ENCODE measurements at places on chromosomes 1 and 21.
A peak's percentile ranks its signal among the peaks of the same experiment; 100 is the strongest.

GRCh38 chr21:38842079-38842478 is 36.4 kb downstream of the ETS2 start:
- DNase-seq, result no peak

- DNase-seq, result no peak
Measured at GRCh38 chr21:44723177-44724131, 12.1 kb upstream of the TSPEAR start.

GRCh38 chr1:243233908-243234307 is 21.2 kb downstream of the CEP170 start:
- peak; percentile 38 for DNase-seq

DNA sequence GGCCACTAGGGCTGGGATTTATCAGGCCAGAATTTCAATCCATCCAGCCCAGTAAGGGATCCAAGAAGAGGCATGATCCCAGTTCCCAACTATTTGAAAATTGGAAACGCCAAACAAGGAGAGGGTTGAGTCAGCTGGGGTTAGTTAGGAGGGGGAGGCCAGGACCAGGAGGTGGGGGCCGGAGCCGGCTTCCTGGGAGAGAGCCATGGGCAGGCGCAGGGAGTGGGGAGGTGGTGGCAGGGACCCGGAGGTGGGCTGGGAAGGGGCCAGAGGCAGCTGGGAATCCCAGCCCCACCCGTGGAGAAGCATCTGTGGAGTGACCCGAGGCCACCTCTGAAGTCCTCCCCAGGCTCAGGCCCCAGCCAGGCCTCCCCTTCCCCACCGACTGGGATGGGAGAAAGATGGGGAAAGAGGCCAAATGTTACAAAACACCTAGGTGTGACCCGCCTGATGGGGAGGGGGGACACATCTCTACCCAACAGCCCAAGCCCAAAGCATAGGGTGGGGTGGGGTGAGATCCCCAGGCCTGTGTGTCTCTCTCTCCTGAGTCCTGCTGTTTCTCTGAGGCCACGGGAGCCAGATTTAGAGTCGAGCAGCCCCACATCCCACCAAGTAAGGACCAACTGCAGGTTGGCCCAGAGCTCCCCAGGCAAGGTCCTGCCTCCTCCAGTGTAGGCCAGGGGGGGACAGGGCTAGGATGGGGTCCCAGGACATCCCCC is 10.1 kb downstream of the HSPG2 start:
- DNase-seq, result peak; percentile 38

DNA sequence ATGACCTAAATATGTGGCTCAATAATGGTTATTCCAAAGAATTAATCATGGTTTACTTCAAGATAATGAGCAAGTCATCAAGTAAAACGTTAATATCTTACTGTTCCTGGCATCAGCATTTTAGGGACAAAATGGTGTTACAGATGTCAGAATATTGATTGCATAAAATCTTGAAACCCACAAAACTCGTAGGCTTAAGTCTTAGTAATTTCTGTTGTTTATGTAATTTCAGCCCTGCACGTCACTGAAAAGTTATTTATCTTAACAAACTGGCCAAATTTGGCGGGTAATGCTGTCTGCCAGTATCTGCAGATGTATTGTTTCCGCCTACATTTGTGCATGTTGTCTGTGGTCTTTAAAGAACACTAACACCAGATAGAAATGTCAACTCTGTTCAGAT is 25.8 kb downstream of the CDC7 start:
- no peak for DNase-seq

DNA sequence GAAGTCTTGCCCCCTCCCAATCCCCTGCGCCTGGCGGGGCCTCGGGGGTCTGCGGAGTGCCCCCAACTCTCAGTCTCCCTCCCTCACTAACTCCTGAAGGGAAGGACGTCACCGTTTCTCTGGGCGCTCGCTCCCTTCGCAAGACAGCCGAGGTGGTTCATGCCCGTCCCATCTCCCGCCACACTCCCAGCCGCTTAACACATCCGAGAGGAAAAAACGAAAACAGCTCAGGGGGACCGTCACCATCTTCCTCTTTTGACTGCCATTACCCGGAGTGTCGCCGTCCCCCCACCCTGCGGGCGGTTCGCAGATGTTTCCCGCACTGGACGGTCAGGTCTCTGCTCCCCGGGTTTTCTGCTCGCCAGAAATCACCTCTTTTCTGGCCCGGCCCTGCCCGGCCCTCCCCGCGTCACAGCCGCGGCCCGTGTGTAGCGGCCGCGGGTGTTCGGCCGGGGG is 532 bp downstream of the ERO1B start:
- DNase-seq, result peak; percentile 39

GRCh38 chr1:155003766-155004351 is 1.3 kb downstream of the ZBTB7B start:
- peak; percentile 33 for DNase-seq

- no peak for DNase-seq
Measured at GRCh38 chr1:65387821-65388220, 32.6 kb upstream of the LEPR start.

- DNase-seq, result no peak
Measured at GRCh38 chr21:16504281-16504680, 774.5 kb downstream of the USP25 start.

DNA sequence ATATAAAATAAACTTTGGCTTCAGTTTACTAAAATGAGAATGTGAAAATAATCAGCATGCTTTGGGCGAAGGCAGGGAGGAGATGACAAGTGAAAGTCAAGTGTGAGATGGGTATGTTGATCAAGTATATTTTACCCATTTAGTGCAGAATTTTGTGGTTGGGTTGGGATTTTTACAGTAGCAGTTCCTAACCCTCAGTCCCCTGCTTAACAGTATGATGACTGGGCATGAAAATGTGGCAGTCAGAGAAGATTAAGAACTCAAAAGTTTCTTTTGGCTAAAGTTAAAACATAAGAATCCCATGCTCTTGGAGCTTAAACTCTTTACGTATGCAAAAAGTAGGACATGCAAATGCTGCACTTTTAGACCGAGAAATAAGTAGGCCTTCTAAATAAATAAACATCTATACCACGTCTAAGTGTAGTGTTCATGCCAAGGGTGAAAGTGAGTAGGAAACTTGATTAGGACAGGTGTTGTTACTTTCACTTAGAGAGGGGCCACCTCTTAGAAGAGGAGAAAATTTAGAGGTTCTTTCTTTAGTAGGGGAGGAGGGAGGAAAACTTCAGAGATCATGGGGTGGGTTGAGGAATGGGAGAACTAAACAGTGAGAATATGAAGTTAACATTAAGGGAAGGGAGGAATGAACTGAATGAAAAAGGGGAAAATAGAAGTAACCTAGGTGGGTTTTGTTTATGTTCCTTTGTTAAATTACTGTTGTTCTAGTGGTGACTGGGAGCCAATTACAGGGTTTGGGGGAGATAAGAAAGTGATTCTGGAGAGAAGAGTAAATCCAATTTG is 127.8 kb downstream of the OSBPL9 start:
- no peak for DNase-seq

DNA sequence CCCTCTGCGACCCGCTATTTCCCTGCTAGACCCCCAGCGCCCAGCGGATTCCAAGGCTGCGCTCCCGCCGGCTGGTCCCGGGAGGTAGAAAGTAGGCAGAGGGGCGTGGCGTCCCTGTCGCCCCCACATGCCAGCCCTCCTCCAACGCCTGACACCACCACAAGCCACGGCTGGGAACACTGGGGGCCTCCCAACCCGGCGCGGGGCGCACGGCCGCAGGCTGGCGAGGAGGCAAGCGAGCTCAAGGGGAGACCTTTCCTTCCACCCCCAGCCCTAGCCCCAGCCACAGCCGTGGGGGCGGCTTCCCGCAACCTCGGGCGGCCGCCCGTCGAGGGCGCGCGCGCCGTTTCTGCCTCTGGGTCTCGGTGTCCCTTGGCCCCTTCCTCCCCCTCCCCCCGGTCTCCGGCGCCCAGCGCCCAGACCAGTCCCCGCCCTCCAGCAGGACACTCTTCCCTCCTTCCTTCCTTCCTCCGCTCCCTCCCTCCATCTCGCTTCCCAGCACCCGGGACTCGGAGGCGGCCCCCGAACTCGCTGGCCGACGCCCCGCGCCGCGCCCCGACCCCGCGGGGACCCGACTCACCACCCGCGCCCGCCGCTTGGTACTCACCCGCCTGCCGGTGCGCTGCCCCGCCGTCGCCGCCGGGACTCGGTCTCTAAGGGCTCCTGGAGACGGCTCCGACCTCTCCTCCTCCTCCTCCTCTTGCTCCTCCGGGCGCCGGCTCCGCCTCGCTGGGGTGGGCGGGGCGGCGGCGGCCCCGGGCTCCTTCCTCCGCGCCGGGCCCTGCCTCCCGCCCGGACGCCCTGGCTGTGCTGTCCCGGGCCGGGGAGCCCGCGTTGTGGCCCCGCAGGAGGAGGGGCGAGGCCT is at the start of gene GNG12:
Gene GNG12, minus strand, starts transcription at position 731 of the 865 bp plus-strand sequence. CDS start 125,781 bp downstream, outside the sequence.
- peak; percentile 83 for DNase-seq

GRCh38 chr1:15851210-15852035 is 3.9 kb downstream of the SPEN start:
- peak; percentile 46 for DNase-seq

GRCh38 chr1:3518756-3519155 is 64.3 kb downstream of the ARHGEF16 start:
- no peak for DNase-seq

- no peak for DNase-seq
Measured at GRCh38 chr21:22444990-22445389, 1446.8 kb downstream of the NCAM2 start.

DNA sequence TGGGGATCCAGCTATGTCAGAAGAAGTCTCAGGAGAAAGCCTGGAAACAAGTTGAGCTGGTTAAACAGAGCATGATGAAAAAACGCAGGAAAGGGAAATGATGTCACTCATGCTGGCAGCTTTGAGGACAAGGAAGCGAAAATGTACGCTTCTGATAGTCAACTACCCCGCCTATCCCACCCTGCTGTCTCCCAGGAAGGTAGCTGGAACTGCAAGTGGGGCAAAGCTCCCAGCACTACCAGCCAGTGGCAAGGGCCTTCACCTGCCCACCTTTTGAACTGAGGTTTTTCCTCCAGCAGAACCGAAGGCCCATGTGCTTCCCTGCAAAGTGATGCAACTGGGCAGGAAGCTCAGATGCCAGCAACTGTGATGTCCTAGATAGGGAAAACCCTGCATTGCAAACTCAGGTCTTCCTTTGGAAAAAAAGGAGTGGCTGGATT is 6.3 kb upstream of the IL20 start:
- no peak for DNase-seq

DNA sequence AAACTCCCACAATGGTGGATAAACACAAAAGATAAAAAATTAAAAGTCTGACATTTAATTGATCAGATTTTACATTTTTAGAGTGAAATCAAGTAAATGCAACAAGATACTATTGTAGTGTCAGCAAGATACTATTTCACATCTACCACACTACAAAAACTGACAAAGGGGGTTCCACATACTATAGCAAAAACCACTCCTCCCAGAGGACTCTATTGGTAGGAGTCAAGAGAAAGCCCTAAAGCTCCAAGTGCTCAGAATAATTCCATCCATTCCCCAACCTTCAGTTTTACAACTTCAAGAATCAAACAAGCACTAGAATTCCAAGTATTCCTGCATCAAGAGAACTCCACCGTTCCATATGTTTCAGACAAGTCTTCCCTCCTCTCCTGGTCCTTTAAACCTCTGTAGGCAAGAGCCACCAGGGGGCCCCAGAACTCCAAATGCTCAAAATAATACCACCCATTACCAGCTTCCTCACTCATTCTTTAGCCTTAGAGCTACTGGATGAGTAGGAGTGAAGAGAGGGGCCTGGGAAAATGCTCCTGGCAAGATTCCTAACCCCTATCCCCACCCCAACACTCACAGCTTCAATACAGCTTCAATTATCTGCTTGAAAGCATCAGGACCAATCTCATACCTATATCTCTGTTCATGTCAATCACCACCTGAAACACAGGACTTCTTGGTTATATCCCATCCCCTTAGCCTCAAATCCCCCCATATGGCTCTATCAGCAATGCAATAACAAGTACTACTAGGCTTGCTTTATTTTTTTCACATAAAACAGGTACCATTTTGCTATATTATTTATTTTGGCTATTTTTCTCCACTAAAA is 9.9 kb downstream of the TOR1AIP2 start:
- peak; percentile 68 for DNase-seq

DNA sequence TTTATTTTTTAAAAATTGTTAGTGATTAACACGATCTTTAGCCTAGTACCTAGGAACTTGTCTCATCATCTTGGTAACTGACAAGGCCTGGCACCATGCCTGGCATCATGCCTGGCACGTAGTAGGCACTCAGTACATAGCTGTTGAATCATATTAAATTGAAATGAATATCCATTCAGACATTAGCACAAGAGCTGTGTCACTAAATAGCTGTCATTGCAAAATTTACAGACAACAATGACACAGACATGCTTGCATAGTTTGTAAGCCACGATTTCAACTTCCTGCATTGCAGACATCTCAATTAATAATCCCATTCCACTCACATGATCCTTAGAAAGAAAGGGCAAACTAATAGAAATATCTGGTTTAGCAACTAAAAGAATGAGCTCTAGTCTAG is 15.4 kb upstream of the PHACTR4 start:
- DNase-seq, result no peak

GRCh38 chr1:33455539-33456501 is 16.6 kb upstream of the ZSCAN20 start:
- DNase-seq, result peak; percentile 67

- DNase-seq, result no peak
Measured at GRCh38 chr1:101420406-101420805, 183.6 kb downstream of the S1PR1 start.

GRCh38 chr1:244391761-244392160 is 59.9 kb downstream of the ADSS2 start:
- DNase-seq, result no peak

GRCh38 chr1:19456968-19457441 is 28.3 kb downstream of the CAPZB start:
- DNase-seq, result peak; percentile 44

DNA sequence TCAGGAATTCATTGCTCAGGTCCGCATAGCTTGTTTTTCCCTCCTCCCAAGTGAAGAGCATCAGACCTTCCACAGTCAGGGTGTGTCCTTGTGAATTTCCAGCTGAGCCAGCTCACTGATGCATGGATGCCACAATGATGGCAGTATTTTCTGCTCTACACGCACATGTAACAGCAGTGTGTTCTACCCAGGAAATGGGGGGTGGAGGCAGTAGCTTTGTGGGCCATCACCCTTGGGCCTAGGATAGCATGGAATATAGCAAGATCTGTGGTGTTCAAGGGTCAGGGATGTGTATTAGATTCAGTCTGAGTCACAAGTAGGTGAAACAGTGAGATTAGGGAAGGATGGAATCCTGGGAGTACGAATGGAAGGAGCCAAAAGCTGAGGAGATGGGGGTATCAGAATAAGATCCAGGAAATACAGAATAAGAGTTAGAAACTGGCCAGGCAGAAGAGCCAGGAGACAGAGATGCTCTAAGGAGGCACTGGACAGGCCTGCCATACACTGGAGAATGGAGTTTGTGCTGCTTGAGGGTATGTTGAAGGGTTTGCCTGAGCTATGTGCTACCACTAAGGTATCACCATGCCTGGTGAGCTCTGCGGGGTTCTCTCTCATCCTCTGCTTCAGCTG is 90.6 kb upstream of the CNIH3 start:
- DNase-seq, result no peak

DNA sequence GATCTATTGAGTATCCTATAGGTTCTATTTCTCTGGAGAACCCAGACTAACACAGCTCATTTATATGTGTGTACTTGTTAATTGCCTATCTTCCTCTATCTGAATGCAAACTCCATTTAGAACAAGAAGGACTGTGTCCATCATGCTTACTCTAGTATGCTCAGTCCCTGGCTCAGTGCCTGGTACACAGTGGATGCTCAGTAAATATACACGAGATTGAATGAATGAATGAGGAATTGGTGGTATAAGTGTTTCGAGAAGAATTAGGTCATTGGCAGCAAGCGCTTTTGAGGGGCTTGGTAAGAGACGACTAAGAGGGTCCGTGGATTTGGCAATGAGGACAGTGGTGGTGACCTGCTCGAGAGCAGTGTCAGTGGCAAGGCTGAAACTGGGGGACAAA is 112.5 kb downstream of the CSMD2 start:
- no peak for DNase-seq
